ENCODE measurements at places on chromosomes 3 and 15.

DNA sequence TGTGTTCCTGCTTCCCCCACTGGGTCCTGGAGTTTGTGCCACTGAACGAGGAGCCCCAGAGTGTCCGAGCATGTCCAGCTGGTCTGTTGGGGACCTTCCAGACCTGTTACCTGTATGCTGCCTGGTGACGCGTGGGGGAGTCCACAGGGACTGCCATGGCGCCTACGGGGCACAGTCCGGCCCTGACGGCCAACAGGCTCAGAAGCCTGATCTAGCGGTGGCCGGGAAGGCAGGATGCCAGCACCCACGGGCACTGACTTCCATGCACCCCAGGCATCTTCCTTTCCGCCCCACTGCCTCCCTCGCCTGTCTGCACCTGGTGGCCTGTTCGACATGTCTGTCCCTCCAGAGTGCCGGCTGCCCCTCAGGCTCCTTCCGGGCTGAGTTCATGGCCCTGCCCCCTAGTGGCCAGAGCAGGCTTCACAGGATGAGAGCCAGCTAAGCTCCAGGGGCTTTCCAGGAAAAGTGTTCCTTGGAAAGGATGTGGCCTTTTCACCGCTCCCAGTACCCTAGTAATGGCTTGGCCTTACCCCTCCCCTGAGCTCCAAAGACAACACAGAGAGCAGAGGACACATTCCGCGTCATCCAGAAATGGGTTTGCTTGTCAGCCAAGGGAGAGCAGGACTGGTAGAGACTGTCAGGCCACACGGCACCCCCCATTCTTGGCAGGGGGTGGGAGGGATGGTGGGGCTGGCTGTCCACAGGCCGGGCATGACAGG lies 35.7 kb downstream of the NGRN start:
- peak; percentile 51 for DNase-seq

DNA sequence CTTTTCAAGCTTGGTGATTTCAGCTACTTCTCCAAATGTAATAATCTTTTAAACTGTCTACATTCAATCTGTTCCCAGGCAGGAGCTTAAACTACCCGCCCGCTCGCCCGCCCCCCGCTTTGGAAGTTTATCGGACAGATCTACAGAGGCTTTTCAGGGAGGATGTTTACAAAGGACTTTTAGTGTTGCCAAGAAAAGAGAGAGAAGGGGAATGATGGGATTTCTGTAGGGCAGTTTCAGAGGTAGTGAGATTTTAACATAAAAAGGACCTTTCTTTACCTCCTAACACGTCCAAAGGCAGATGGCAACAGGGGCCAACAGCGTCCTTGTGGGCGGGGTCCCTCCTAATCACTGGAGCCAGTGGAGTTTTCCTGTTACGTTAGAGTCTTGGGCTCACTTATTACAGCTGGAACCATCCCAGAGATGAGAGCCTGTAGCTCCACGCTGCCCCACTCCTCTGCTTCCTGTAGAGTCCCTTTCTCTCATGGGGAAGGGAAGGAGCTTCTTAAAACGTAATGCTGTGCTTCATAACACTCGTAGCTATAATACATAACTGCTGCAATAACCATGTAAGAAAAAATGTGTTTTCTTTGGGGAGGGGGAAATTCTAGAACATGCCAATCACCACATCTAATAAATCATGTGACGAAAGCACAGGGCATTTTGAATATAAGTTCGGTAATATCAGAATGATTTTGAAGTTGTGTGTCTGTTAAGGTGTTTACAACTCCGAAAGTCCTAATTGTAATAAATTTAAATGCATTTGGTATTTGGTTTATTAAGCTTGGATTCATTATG lies 30.9 kb downstream of the HES1 start:
- DNase-seq, result no peak

GRCh38 chr3:906739-907138 lies 186.1 kb upstream of the CNTN6 start:
- DNase-seq, result no peak

DNA sequence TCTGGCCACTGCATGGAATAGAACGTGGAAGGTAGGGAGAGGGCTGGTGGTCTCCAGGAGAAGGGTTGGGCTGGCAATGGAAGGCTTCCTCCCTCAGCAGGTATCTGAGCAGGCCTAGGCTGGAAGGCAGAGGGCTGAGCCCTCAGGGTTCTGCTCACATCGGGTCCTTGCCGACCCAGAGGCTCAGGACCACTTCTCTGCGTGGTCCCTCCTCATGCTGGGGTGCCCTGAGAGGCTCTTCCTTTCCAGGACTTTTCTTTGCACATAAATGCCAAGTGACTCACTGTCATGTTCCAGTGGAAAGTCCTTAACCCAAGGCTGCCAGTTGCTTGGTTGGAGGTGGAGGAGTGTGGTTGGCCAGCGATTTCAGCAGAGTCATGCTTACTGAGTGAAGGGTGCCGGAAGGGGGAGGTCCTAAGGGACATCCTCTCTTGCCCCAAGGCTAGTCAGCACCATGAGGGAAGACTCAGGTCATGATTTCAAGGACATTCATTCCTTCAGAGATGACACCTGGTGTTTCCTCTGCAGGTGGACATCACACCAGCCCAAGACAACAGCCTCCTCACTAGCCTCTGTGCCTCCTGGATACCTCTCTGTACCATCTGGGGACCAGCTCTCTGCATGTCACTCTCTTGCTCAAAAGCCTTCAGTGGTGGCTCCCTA lies 8.2 kb downstream of the SLC6A6 start:
- DNase-seq, result peak; percentile 94

GRCh38 chr3:123783811-123784210 lies 100.3 kb downstream of the MYLK start:
- DNase-seq, result no peak

DNA sequence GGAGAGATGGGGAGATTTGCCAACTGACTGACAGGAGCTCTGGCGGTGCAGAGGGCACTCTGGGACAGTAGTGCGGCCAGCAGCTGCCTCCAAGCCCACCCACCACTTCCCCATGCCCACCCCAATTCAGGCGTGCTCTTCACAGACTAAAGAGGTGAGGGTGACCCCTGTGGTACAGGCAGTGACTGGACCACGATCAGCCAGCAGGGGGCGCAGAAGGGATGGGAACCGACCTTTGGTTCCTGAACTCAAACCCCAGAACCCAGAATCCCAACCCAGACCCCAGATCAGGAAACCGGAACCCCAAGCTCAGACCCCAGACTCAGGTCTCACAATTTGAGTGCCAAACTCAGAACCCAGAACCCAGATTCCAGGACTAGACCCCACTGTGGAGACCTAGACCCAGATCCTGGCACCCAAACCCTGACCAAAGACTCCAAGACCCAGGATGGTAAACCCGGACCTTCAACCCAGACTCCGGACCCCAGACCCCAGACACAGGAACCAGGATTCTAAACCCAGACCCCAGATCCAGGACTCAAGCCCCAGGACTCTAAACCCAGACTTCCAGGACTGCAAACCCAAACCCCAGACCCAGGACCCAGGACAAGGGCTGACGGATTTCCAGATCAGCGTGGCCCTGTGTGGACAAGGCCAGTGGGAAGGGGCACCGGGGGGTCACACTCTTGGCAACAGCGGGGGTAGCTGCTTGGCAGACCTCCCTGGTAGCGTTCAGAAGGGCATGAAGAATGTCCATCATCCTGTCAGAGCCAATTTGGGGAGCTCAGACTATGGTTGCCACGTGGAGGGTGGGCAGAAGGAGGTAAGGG lies 3.7 kb upstream of the MYL3 start:
- DNase-seq, result peak; percentile 48

DNA sequence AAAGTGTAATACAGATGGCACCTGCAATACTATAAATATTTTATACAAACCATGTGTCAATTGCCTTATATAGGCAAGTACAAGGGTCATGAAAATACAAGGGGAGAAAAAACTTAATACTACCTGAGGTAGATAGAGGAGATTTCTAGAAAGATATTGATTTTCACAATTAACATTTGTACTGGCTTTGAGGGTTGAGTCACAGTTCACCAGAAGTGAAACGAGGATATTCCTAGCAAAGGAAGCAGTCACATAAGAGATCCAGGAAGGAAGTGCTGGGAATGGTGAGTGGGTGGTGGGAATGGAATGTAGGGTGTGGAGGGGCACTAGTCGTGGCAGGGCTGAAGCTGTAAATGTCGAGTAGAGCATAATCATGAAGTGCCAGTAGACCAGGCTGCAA lies 108.7 kb downstream of the P2RY1 start:
- DNase-seq, result no peak

DNA sequence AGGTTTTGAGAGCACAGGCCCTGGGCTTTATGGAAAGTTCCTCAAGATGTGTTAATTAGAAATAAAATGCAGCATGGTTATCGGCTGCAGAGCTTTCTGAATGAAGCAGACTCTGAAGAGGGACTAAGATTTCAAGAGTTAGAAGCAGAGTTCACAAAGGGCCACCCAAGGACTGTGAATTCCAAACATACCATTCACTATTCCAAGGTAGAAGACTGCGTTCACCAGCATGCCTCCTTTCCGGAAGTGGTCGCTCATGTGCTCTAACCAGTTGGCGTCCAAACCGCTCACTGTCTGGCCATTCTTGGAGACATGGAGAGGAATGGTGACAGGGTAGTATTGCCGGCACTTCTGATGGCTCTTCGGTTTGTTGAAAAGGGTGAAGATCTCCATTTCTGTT lies 104.9 kb downstream of the OXNAD1 start:
- no peak for DNase-seq

DNA sequence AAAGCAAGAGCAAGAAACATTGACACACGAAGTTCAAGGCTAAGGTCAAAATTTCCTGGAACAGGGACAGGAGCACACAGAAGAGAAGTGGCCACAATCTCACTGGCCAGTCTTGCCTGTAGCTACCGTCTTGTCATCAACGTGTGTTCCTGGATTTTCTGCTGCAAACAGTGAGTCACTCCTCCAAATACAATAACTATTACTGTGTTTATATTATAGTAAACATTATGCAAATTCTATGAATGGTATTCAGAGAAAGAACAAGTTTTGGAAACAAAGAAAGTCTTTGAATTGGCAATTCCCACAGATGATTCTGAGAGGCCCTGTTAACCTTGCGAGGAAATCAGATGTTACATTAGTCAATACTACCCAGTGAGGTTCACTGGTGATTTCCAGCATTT lies 220.5 kb downstream of the FAM43A start:
- DNase-seq, result no peak
